Large intestine (tissue), 12 donors: ENCODE measurements at places on chromosomes 2 and 18. TPM values are rescaled to one million over a fixed set of nuclear protein-coding genes. Genes with fewer than 3 reads are reported as not detected.

GRCh38 chr18:61825386-61825785, 67.4 kb downstream of the RNF152 start:
- no peaks in the 10 kb centered on the region for H3K36me3 ChIP-seq
- DNase-seq: no peak
- H3K27me3 ChIP-seq: no peaks in the 10 kb centered on the region
- H3K27ac ChIP-seq: no peak overlapping the region

Gene GULP1
- polyA plus RNA-seq: 33.3 TPM

Gene ATIC
- 129 TPM for polyA plus RNA-seq

DNA sequence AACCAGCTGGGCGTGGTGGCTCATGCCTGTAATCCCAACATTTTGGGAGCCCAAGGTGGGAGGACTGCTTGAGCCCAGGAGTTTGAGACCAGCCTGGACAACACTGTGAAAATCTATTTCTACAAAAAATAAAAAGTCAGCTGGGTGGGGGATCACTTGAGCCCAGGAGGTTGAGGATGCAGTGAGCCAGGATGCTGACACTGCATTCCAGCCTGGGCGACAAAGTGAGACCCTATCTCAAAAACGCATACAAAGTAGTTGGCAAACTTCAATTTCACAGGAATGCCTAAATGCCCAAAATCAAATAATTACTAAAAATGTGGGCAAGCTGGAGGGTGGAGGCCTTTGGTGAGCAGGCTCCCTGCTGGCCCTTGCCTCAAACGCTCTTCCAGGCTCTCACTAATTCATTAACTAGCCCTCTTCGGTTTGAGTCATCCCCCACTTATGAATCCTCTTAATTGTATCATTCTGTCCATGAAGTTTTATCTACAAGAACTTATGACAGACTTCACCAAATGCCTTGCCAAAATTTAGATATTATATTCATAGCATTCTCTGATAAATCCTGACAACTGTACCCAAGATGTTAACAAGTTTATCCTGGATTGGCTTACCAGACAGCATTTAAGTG, 68.7 kb upstream of the ZFP36L2 start:
- no peak overlapping the region for H3K4me3 ChIP-seq
- H3K27me3 ChIP-seq: no peaks in the 10 kb centered on the region
- no peak overlapping the region for H3K27ac ChIP-seq
- H3K4me1 ChIP-seq: peaks cover 6% of the 10 kb centered on the region

- no peaks in the 10 kb centered on the region for H3K4me1 ChIP-seq
- H3K36me3 ChIP-seq: no peaks in the 10 kb centered on the region
- H3K4me3 ChIP-seq: no peak overlapping the region
These were observed 121.4 kb downstream of the ST6GAL2 start for GRCh38 chr2:106764614-106765013.

- H3K27me3 ChIP-seq: no peaks in the 10 kb centered on the region
- no peak overlapping the region for H3K4me3 ChIP-seq
- DNase-seq: no peak
These were observed 184.9 kb downstream of the UBE2E3 start for GRCh38 chr2:181165199-181165868.

Gene INO80C
- 31.2 TPM for polyA plus RNA-seq

GRCh38 chr2:35976611-35977010, 379.0 kb upstream of the CRIM1 start:
- H3K27ac ChIP-seq: no peak overlapping the region
- H3K4me3 ChIP-seq: no peak overlapping the region
- H3K27me3 ChIP-seq: no peaks in the 10 kb centered on the region
- no peaks in the 10 kb centered on the region for H3K4me1 ChIP-seq
- no peak for DNase-seq

GRCh38 chr2:96108151-96108540, 8.2 kb downstream of the ADRA2B start:
- H3K27ac ChIP-seq: no peak overlapping the region
- H3K4me1 ChIP-seq: peaks cover 22% of the 10 kb centered on the region
- no peak overlapping the region for H3K4me3 ChIP-seq
- H3K36me3 ChIP-seq: no peaks in the 10 kb centered on the region
- H3K27me3 ChIP-seq: no peaks in the 10 kb centered on the region

Gene SERPINB4
- not detected for polyA plus RNA-seq

DNA sequence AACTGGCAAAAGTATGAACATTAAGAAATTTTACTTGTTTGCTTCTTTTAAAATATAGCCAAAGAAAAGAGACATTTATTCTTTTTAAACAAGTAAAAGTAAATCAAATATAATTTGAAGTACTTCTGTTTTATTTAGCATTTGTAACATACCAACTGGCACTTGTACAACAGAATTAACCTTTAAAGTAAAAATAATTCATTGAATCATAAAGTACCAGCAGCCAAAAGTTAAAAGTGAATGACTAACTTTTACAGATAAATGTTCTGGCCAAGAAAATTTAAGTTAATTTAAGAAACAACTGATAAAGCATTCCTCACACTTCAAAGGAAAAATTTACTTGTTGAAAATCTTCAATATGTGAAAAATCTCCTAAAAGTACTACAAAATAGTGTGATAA, 23.8 kb downstream of the RTTN start:
- H3K4me3 ChIP-seq: no peak overlapping the region
- H3K4me1 ChIP-seq: no peaks in the 10 kb centered on the region
- no peaks in the 10 kb centered on the region for H3K27me3 ChIP-seq

DNA sequence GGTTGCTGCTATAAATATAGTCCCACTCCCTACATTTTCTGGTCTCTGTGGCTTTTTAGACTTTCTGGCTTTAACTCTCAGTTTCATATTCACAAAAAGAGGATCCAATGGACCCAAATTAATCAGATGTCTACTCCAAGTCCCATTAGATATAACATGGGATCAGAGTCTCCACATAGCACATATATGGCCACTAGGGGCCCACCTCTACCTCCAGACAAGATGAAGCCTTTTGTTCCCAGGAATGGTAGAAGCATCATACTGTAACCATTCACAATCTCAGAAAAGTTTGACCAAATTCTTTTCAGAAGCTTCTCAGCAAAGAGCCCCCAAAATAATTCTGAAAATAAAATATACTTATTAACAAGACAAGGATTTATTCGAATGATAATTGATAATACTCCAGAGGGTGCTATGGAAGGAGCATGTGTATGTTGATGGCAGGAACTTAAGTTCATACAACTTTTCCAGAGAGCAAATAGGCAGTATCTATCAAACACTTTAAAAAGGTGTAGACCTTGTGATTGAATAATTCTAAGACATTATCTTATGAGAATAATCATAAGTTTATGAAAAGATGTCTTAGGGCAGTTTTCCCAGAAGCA, 382.3 kb upstream of the CRIM1 start:
- no peaks in the 10 kb centered on the region for H3K36me3 ChIP-seq
- peak overlapping the region; percentile 20 for H3K27ac ChIP-seq
- no peak overlapping the region for H3K4me3 ChIP-seq
- no peaks in the 10 kb centered on the region for H3K4me1 ChIP-seq
- H3K27me3 ChIP-seq: no peaks in the 10 kb centered on the region

Gene FBLN7
- polyA plus RNA-seq: 1.7 TPM

Gene TFCP2L1
- polyA plus RNA-seq: 0.45 TPM

GRCh38 chr18:23584019-23584983, 2.0 kb downstream of the NPC1 start:
- no peaks in the 10 kb centered on the region for H3K27me3 ChIP-seq
- H3K36me3 ChIP-seq: peaks cover 4% of the 10 kb centered on the region
- no peak overlapping the region for H3K27ac ChIP-seq

Gene FSHR
- polyA plus RNA-seq: not detected

Gene C2orf66
- 0.24 TPM for polyA plus RNA-seq

DNA sequence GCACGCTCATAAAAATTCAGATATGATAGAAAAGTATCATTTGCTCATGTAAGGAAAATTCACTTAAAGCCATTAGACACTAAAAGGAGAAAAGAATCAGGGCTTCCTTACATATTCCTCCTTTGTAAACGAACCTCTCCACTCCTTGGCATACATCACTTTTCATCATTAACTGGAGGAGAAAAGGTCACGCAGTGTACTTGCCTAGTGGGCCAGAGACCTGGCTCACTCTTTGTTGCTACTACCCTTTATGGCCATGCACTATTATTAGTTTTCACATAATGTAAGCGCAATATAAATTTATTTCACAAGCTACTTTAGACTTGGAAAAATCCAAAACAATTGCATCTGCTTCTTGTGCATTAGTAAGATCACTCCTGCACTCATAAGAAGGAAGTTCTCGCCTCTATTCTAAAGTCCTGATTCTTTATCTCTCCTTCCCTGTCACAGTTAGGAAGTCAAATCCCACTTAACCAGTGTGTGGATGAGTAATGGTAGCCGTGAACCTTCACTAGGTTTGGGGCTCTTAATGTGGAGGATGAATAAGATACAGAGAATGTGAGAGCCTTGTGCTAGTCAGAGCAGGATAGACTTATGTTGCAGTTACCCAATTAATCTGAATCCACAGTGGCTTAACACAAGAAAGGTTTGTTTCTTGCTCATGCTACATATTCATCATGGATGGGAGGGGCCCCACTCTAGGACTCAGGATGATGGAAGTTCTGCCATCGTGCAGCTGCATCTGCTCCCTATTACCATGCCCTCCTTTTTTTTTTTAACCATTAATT, 115.0 kb upstream of the GLS start:
- no peak for DNase-seq
- no peak overlapping the region for H3K4me3 ChIP-seq

- H3K27ac ChIP-seq: no peak overlapping the region
- H3K27me3 ChIP-seq: no peaks in the 10 kb centered on the region
- no peaks in the 10 kb centered on the region for H3K36me3 ChIP-seq
These were observed 136.6 kb upstream of the GLI2 start for GRCh38 chr2:120599072-120599471.

Gene SLC9A4
- 0.04 TPM for polyA plus RNA-seq

Gene MC4R
- polyA plus RNA-seq: 0.27 TPM

DNA sequence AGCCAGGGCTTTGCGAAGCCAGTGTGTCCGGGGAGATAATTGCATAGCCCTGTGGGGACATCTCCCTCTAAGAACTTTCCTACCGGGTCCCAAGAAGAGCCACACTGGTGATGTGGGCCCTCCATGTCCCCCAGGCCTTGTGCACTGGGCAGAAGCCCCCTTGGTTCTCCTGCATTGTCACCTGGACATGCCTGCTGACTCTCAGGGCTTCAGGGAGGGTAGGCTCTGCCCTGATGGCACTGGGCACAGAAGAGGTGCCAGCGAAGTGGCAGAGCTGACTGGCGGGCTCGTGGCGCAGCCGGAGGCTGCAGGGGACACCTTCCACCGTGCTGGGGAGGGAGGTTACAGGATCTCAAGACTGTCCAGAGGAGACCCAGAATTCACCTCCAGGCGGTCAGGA, 28.3 kb downstream of the GLI2 start:
- H3K36me3 ChIP-seq: no peaks in the 10 kb centered on the region
- peaks cover 9% of the 10 kb centered on the region for H3K4me1 ChIP-seq
- no peak for DNase-seq
- H3K4me3 ChIP-seq: no peak overlapping the region
- H3K27ac ChIP-seq: no peak overlapping the region
- H3K27me3 ChIP-seq: peaks cover 7% of the 10 kb centered on the region

GRCh38 chr2:213248637-213249036, 35.6 kb upstream of the SPAG16 start:
- H3K36me3 ChIP-seq: no peaks in the 10 kb centered on the region
- no peak overlapping the region for H3K4me3 ChIP-seq
- H3K27me3 ChIP-seq: no peaks in the 10 kb centered on the region
- H3K27ac ChIP-seq: no peak overlapping the region
- DNase-seq: no peak

- no peaks in the 10 kb centered on the region for H3K36me3 ChIP-seq
- H3K27me3 ChIP-seq: no peaks in the 10 kb centered on the region
- H3K27ac ChIP-seq: no peak overlapping the region
- no peak for DNase-seq
- no peak overlapping the region for H3K4me3 ChIP-seq
- H3K4me1 ChIP-seq: no peaks in the 10 kb centered on the region
These were observed 226.7 kb upstream of the MC4R start for GRCh38 chr18:60599267-60599666.

Gene UGT1A10
- polyA plus RNA-seq: 0.06 TPM

Gene SCYGR3
- polyA plus RNA-seq: not detected

GRCh38 chr2:40108851-40109250, 329.8 kb upstream of the THUMPD2 start:
- H3K27ac ChIP-seq: no peak overlapping the region
- no peak for DNase-seq
- no peaks in the 10 kb centered on the region for H3K36me3 ChIP-seq
- no peak overlapping the region for H3K4me3 ChIP-seq
- no peaks in the 10 kb centered on the region for H3K27me3 ChIP-seq

Gene ITGA4
- polyA plus RNA-seq: 14.9 TPM

DNA sequence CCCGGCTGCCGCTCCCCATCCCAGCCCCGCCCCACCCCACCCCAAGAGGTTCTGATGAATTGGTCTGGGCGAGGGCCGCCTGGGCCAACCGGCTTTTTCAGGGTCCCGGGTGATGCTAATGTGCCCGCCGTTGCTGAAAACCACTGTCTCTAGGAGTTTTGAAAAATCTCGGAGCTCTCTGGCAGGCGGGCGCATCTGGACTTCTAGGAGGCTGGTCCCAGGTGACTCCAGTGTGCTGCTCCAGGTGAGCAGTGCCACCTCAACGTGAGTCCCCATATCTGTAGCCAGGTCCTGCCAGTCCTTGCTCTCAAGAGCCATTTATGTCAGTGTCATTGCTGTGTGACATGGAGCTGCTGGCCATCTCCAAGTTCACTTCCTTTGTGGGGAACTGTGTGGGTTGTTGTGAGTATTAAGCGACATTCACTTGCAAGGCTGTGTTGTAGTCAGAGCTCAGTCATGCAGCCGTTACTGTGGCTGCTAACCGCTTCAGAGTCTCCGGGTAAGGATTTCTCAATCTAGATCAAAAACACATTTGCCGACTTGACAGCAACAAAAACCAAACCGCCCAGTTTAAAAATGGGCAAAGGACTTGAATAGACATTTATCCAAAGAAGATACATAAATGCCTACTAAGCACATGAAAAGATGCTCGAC, at the start of gene RFX8:
Gene RFX8 (minus strand): TSS at position 382 of the 654 bp plus-strand sequence. CDS start 8,264 bp downstream, outside the sequence.
- DNase-seq: no peak
- H3K36me3 ChIP-seq: no peaks in the 10 kb centered on the region
- H3K27ac ChIP-seq: no peak within 1 kb of the TSS
- H3K4me1 ChIP-seq: no peaks in the 10 kb centered on the region

DNA sequence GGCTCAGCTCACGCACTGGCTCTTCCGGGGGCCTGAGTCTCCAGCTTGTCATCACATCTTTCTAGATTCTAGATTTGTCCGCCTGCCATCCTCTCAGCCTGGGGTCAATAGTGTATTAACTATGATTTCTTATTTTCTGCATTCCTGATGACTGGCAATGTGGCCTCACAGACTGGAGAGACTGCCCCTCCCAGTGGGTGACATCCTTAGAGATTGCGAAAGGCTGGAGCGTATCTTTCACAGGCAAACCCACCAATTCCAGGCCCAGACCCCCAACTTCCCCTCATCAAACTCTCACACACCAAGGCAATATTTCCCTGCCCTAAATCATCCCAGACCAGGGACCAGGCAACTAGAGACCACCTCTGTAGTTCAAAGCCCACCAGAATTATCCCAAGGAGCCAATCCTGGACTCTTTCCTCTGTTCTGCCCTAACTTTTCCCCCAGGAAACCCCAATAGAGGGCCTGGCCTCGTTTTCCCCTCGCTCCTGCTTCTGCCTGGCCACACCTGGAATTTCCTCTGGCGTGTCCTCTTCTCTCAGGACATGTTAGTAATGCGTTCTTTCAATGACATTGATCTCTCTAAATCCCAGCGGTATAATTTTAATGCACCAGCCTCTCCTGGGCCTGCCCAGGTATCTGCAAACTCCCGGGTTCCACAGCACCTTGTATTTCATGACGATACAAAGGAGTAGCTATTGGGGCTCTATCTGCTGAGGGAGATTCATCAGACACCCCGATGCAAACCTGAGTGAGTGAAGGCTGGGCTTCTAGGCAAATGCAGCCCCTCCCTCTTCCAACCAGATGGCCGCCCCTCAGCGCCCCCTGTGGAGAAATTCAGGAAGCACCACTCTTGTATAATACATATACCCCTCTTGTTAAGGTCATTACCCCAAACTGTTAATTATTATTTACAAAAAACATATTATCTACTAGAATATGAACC, 2.4 kb upstream of the KCNF1 start:
- H3K4me3 ChIP-seq: no peak overlapping the region
- H3K27ac ChIP-seq: no peak overlapping the region
- peaks cover 34% of the 10 kb centered on the region for H3K27me3 ChIP-seq
- H3K36me3 ChIP-seq: no peaks in the 10 kb centered on the region
- no peak for DNase-seq
